ENCODE measurements at places on chromosomes 3 and 15.

DNA sequence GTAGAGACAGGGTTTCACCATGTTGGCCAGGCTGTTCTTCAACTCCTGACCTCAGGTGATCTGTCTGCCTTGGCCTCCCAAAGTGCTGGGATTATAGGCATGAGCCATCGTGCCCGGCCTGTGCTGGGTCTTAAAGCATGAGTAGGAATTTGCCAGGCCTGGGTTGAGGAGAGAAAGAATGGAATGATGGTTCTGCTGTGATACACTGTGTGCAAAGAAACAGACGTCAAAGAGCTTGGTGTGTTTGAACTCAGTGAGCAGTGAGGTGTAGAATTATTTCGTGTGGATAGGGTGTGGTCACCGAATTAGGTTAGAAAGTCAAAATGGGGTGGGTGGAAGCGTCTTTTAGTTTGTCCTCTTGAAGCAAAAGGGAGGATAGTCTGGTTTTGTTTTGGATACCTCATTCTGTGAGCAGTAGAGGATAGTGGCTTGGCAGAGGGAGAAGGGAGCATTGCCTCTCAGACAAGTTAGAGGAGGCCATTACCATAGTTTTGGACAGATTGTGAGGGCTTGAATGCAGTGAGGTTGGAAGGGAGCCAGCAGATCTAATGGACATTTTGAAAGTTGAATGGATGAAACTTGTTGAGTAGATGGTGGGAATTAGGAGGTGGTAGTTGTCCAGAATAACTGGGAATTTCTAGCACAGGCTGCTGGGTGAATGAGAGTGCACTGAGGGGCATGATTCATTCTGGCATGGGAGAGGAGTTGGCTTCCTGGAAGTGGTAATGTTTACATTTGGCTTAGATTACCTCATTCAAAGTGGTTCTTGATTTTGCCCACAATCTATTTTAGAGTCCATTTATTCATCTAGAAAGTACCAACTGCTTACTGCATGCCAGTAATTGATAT, 27.2 kb downstream of the AKAP13 start:
- peak; percentile 15 for DNase-seq

GRCh38 chr3:32219537-32219936, 18.9 kb upstream of the CMTM8 start:
- DNase-seq, result no peak

DNA sequence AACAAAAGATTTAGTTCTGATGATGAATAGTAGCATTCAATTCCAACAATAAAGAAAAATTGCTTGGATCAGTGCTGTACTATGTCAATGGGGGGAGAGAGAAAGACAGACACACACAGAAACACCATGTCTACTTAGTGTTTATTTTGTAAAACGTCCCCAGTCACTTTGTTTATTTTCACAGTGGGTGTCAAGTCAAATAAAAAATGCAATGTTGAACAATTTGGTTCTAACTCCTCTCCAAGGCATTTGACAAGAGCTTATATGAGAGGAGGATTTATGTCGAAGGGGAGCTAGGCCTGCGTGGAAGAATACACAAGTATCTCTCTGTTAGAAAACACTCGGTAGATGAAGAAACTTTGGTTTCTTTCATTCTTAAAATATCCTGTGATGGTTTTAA, 201.7 kb upstream of the SLC2A2 start:
- no peak for DNase-seq

GRCh38 chr3:110685630-110686029, 386.0 kb upstream of the NECTIN3 start:
- no peak for DNase-seq

- DNase-seq, result no peak
These were observed 14.0 kb downstream of the PLCH1 start for GRCh38 chr3:155730843-155731242.

DNA sequence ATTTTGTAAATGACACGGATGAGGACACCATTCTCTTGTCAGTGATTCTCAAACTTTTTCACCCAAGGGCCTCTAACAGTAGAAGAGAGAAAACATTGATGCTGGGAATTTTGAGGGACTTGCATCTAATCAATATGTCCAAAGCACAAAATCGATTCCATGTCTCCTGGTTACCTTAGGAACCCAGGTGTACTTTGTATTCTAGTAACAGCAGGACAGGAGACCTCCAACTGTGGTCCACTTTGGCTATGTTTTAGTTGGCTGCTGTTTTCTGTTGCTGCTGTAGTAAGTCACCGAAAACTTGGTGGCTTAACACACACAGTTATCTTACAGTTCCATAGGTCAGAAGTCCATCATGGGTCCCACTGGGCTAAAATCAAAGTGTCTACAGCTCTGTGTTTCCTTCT, 24.4 kb upstream of the ZBTB38 start:
- no peak for DNase-seq

GRCh38 chr15:75342221-75342620, 4.6 kb upstream of the NEIL1 start:
- DNase-seq, result no peak

DNA sequence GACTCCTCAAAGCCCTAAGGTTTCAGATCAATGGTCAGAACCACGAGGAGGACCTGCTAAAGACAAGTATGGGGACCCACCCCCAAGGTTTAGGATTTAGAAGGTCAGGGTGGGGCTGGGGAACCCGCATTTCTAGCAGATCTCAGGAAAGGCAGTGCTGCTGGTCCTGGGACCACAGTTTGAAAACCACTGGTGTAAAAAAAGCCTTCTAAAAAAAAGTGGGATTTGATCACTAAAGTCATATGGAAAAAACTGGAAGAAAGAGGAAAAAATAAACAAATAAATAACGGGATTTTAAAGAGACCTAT, 832 bp downstream of the SLC41A3 start:
- DNase-seq, result no peak

DNA sequence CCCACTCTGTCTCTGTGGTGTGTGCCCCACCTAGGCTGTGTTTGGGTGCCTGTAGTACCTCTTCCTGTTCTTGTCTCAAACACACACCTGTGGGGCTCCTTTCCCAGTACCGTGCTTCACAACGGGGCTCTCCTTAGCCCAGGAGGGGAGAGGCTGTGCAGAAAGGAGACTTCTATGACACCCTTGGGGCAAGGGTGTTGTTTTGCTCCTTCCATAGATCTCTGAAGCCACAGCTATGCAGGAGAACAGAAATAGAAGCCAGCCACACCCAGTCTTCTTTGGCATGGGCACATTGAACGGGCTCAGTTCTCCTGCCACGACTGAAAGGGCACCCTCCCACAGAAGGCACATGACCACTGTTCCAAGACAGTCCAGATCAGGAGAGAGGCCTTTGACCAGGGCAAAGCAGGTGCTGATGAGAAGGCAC, 74.3 kb downstream of the LIPC start:
- no peak for DNase-seq

- DNase-seq, result no peak
These were observed 39.4 kb upstream of the TIPARP start for GRCh38 chr3:156635034-156635433.

- no peak for DNase-seq
These were observed 32.3 kb downstream of the SRP14 start for GRCh38 chr15:40006646-40007045.

GRCh38 chr3:132787616-132788300, 65.5 kb upstream of the NPHP3 start:
- DNase-seq, result no peak

DNA sequence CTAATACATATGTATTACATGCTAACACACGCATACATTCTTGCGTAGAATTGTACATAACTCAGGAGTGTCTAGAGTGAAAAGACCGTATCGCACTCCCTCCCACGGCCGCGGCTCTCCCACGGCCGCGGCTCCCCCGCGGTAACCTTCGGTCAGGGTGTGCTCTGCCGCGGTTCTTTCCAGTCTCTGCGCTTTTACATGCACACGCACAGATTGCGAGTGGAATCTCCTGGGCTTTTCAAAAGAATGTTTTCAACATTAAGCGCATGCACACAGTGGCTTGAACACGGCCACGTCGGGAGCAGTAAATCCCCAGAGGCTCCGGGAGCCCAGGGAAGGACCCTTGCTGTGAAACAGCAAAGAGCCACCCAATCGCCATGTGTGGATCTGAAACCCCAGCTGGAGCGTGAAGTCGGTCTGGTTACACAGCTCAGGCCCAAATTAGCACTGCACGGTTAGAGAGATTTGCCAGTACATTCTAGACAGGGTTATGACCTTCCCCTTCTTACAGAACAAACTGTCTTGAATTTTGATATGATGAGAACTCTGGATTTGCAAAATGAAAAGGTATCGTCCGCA, 805 bp upstream of the RGMA start:
- DNase-seq, result no peak

DNA sequence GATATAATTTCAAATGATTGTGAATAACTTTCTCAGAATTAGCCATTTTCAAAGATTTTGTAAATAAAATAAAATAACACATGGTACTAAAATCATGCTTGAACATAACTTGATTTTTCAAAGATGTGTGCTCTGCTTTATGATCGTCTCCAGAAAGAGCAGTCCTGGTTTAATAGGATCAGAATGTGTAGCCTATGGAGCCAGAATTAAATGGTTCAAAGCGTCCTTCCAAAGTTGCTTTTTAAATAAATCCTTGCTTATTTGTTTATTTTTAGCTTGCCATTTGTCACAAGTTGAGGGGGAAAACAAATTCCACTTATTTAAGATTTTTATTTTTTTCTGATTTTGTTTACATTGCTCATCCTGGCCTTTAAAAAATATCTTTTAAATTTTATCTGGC, 123.7 kb upstream of the SPRED1 start:
- no peak for DNase-seq

GRCh38 chr15:51751697-51752683, 593 bp downstream of the TMOD2 start:
- peak; percentile 38 for DNase-seq

DNA sequence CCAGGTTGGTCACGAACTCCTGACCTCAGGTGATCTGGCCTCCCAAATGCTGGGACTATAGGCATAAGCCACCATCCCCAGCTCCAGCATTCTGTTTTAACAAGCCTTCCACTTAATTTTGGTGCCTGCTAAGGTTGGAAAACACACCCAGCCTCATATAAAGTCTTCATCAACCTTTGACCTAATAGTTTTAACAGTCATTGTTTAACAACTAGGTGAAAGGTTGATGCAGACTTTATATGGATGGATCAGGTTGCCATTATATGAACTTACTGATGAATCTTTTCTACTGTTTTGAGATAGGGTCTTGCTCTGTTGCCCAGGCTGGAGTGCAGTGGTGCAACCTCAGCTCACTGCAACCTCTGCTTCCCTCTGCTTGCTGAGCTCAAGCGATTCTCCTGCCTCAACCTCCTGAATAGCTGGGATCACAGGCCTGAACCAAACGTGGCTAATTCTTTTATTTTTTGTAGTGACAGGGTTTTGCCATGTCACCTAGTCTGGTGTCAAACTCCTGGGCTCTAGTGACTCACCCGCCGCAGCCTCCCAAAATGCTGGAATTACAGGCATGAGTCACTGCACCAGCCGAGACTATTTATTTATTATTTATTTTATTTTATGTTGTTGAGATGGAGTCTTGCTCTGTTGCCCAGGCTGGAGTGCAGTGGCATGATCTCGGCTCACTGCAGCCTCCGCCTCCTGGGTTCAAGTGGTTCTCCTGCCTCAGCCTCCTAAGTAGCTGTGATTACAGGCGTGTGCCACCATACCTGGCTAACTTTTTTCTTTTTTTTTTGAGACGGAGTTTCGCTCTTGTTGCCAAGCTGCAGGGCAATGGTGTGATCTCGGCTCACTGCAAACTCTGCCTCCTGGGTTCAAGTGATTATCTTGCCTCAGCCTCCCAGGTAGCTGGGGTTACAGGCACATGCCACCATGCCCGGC, 3.1 kb upstream of the RPAP1 start:
- DNase-seq, result no peak

GRCh38 chr3:97901313-97902248, 70.7 kb downstream of the RIOX2 start:
- DNase-seq, result no peak

GRCh38 chr15:101239724-101240136, 12.1 kb downstream of the CHSY1 start:
- no peak for DNase-seq

DNA sequence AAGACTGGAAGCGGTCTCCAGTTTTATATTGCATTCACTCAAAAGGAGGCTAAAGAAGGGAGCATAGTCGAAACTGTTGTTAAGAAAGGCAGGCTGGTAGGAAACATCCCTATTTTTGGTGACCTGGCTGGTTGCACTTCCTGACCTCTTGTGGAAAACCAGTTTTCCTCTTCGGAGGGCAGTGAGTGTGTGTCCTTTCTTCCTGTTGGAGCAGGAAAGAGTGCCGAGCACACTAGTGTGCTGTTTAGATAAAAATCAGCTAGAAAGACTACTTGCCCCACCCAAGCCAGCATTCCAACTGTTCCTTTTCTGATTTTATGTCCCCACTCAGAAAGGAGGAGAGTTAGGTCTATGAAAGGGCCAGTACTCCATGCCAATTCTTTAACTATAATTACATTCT, 65.1 kb upstream of the CCR4 start:
- no peak for DNase-seq

GRCh38 chr3:109023656-109024254, 70.1 kb upstream of the GUCA1C start:
- peak; percentile 60 for DNase-seq

GRCh38 chr3:159914426-159914825, 74.2 kb upstream of the IL12A start:
- DNase-seq, result no peak

- no peak for DNase-seq
These were observed 1.6 kb downstream of the AMOTL2 start for GRCh38 chr3:134372396-134373270.

DNA sequence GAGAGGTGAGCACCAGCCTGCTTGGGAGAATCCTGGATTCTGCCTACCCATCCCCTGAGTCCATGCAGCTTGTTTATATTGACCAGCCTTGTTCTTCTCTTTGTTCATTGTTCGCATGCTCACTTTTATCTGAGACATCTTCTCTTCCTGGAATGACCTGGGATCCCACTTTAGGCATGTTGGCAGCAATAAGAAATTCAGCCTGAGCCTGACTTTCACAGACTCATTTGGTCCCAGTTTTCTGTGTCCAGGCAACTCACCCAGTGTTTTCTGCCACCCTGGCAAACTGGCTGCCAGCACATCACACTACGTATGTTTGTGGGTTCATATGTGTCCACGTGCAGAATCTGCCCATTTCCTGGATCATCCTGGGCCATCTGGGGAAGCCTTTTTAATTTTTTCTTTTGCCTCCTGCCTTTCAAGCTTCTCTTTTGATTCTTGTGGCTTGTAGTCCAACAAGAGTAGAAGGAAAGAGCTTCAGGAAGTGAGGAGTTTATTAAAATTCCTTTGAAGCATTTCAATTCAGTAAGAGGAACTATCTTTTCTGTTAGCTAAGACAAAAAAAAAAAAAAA, 199.9 kb downstream of the FNDC3B start:
- no peak for DNase-seq

DNA sequence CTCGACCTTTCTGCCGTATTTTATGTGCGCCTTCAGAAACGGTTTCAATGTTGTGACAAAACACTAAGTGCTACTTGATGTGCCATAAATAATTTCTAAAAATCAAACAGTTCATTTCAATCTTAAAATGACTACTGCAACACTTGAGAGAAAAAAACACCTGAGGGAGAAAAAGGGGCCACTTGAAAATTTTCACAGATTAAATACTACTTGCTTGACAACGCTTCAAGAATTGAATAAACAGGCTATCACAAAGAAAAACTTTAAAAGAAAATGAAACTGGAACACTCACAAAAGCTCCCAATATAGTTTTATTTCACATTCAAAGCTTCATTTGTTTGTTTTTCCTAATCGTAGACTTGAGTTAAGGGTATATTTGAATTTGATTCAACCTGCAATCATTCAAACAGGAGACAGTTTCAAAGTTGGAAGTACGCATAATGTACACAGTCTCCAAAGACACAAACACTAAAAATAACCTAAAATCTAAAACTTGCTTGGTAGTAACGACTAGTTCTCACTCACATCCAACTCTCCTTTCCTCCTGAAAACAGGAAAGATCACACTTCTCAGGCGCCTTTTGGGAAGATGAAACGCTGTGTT, 380.7 kb downstream of the ERC2 start:
- no peak for DNase-seq

- DNase-seq, result no peak
These were observed 32.9 kb downstream of the ZNF621 start for GRCh38 chr3:40557575-40558161.
